ENCODE measurements at places on chromosomes 5 and 9.

- no peak for DNase-seq
Measured at GRCh38 chr5:66915531-66915930, 281.1 kb downstream of the CD180 start.

GRCh38 chr9:20357037-20357432, 265.3 kb downstream of the MLLT3 start:
- no peak for DNase-seq

DNA sequence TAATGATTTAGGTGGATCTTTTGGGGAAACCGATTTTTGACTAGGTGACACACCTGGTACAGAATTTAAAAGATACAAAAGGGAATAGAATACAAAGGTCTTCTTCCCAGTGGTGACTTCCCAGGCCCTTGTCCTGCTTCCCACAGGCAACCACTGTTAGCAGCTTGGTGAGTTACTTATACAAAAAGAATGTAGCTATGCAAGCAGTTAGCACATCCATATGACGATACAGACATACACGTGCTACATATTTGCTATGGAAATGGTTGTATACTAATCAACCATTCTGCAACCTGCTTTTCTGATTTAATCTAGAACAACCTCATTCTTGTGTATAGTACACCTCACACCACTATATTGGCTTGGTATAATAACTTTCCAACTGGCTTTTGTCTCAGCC, 51.0 kb downstream of the OTULIN start:
- DNase-seq: no peak

DNA sequence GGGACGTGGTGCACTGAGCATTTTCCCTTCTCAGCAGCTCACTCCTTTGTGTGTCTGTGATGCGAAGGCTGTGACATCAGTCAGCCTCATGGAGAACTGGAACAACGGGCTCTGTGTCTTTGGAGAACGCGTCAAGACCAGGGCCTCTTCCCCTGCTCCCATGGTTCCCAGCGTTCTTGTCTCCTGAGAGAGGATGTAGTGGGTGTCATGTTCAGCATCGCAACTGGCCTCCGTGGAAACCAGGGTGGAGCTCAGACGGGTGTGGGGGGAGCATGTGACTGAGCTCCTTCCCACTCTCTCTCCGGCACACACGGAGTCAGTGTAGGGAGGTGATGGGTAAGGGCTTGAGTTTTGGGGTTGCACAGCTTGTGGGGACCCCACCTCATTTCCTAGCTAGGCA, 59.7 kb downstream of the TENT4A start:
- no peak for DNase-seq

DNA sequence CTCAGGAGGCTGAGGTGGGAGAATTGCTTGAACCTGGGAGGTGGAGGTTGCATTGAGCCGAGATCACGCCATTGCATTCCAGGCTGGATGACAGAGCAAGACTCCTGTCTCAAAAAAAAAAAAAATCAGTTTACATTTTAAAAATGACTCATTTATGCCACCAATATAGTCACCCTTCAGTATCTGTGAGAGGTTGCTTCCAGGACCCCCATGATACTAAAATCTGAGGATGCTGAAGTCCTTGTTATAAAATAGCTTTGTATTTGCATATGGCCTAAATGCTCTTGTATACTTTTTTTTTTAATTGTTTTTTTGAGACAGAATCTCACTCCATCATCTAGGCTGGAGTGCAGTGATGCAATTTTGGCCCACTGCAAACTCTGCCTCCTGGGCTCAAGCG, 5.8 kb downstream of the OCLN start:
- DNase-seq: no peak
